ENCODE measurements at places on chromosomes 6 and 20.

DNA sequence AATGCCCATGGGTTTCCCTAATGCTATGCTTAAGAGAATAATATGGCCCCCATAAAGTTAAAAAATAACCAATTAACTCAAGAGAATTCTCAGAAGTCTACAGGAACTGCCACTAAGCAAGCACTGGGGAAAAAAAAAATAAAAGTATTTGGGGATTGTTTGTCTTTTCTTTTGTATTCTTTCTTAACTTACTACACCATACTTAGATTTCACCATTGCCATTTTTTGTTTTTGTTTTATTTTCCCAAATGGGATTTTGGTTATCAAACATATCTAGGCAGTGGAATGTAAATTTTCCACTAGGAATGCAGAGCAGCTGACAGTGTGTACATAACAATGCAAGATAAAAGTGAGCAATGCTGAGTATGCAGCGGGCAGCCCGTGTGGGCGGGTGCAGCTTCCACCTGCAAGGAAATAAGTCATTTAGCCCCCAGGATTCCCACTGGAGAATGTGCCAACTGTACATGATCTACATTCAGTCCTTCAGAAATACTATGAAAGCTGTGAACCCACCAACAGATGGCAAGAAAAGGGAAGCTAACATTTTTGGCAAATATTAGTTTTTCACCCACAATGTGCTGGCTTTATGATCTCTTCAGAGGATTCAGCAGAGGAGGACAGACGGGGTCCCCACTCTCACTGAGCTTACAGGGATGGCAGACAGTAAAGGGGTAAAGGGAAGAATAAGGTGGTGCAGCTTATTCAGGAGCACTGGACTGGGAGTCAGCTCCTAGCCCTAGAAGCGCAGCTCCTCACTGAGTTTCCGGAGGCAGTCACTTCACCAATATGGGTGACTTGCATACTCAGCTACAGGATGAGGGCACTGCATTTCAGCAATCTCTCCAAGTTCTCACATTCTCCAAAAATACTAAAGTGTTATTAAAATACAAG lies 44.4 kb downstream of the DCDC2 start:
- no peak for DNase-seq

GRCh38 chr20:19693508-19693907 lies 64.5 kb upstream of the RIN2 start:
- DNase-seq = no peak

DNA sequence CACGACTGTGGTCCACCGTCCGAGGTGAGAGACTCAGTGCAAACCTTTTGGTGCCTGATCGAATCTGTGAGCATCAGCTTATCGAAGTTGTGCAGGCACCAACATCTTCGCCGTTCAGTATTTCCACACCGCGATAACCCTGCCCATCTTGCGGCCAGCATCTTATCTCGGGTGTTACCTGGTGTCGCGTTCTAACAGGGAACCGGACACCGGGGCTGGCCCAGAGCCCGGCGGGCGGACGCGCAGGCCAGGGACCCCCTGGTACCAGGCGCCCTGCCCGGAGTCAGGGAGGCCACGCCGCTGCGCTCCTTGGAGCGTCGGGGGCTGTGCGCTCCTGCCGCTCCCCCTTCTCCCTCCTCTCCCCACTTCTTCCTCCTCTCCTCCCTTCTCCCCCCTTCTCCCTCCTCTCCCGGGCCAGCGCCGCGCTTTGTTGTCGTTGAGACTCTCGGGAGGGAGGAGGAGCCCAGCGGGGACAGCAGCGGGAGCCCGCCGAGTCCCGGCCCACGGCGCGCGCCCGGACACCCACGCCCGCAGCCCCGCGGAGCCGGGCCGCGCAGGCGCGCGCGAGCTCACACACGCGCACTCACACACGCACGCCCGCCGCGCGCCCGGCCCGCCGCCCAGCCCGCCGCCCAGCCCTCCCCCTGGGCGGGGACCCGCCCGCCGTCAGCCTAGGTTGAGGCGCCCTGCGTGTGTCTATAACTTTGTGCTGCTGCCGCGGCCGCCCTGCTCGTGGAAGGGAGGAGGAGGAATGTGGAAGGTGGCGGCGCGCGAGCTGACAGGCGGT lies 1.4 kb upstream of the FOXO3 start:
- DNase-seq = peak; percentile 91

GRCh38 chr6:43702534-43703440 lies 15.2 kb upstream of the MRPS18A start:
- DNase-seq = peak; percentile 93

DNA sequence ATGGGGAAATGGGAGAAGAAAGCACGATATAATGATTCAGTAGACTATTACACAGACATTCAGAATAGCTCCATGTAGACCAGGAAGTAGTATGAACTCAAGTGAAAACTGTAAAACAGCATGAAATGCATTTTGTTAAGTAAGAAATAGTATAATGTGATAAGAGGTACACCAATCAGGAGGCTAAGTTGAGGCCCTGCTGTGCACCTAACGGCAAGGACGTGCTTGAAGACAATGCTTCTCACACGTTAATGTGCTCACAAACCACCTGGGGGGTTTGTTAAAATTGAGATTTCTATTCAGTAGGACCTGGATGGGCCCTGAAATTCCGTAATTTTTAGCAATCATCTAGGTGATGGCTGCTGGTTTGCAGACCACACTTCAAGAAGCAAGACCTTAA lies 178.9 kb upstream of the SULF2 start:
- no peak for DNase-seq

DNA sequence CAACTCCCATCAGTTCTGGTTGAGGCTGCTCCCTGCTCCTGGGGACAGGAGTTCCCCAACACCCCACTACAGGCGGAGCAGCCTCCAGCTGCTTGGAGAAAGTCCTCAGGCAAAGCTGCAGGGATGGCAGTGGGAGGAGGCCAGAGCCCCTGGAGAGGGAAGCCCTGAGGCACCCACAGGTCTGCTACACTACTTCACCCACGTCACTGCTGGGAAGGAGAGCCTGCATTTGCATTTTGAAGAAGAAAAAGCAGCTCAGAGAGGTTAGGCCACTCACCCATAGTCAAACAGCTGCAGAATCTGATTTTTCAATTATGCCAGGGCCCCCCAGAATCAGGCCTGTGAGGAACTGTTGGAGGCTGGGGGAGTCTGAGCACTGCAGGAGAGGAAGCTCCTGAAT lies 17.2 kb downstream of the BFSP1 start:
- DNase-seq = no peak
